ENCODE measurements at places on chromosomes 3 and 15.

GRCh38 chr15:60379525-60380274 lies 18.1 kb downstream of the ANXA2 start:
- DNase-seq, result no peak

DNA sequence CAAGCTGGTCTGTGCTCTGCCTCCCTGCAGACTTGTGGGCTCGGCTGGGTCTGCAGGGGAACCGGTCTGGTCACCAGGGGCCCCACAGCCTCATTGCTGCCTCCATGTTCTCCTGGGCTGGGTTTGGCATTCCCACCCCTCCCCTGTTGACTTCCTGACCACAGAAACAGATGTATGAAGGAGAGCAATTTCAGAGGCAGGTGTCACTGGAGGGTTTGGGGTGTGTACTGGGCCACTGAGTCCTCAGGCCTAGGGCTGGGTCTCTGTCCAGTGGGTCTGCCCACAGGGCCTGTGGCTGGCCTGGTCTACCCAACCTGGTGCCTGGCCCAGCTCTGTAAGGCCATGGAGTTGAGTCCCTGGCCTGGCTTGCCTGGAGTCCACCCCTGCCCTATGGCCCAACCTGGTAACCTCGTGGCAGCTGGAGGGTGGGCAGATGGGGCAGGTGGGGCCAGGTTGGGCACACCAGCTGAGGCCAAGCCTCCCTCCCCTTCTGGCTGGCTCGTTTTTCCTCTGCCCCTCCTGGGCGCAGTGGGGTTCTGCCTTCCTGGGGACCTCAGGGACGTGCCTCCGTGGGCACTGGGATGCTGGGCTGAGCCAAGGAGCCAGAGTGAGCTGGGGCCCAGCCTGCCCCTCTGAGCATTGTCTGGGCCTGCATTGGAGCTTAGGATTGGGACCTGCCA lies 20.8 kb downstream of the PLXNA1 start:
- no peak for DNase-seq

GRCh38 chr15:41695750-41696436 lies 35.7 kb downstream of the MGA start:
- DNase-seq, result no peak

- peak; percentile 71 for DNase-seq
Observed at GRCh38 chr3:43620831-43621655, 768 bp downstream of the ANO10 start.

DNA sequence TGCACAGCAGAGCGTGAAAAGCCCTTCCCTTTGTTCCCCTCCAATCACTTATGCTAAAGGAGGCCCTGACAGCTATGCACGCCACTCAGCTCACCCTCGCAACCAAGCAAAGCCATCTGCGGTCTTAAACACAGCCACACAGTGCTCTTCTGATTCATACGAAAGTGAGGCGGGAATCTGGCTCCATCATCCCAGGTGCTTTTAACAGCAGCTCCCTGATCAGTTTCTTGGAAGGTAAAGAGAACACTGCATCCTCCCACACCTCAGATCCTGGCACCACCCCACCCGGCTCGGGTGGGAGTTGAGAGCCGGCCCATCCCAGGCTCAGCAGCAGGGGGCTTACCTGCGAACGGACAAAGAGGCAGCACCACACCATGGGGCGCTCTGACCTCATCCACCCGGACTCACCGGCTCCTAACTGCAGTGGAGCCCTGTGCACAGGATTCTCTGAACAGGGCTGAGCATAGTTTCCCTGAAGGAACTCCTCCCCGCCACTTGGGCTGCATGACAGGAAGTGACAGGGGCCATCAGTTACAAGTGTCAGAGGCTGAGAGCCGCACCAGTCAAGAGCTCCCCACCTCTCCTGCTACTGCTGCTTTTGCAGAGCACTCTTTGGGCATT lies 114.3 kb upstream of the ARHGEF3 start:
- peak; percentile 69 for DNase-seq

DNA sequence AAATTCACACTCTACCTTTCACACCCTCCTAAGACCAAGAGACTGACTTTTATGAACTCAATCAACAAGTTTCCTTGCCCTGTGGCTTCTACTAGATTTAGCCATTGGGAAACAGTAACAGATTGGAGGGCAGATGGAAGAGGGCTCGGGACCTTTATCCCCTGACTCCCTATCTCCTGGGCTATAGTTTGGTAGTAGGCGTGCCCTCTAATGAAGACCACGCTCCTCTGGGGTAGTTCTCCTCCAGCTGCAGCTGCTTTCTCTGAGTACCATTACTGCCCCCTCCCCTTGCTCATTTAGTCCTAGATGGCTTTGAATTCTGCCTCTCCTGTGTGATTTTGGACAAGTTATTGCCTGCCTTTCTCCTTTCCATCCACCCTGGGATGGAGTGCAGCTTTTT lies 33.3 kb downstream of the FMN1 start:
- no peak for DNase-seq

GRCh38 chr3:105512061-105512460 lies 145.4 kb downstream of the ALCAM start:
- DNase-seq, result no peak

GRCh38 chr3:24650839-24651238 lies 156.2 kb upstream of the THRB start:
- DNase-seq, result no peak

DNA sequence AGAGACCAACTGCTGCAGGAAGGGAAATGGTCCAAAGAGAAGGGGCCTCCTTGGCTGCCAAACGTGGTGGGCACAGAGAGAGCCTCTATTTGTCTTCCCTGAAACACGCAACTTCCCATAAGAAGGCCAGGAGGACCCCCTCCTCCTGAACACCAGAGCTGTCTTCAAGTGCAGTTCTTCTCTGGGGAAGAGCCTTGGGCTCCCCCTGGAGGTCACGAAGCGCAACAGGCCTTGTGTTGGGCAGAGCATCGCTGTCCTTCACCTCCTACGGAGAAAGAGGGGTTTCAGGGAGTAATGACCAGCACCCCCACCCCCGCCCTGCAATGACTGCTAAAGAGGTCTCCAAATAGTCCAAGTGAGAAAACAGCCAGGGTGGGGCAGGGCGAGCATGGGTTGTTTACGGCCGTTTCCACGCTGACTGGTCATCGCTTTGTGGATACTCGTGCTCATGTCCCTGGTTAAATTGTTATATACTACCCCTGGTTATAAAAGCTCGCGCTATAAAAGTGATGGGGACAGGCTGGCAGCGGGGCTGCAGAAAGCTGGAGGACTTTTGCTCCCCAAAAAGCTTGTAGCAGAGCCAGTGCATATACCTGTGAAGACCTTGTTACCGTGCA lies 397.5 kb upstream of the ATP10A start:
- DNase-seq, result no peak

GRCh38 chr15:67981848-67982247 lies 72.3 kb upstream of the PIAS1 start:
- no peak for DNase-seq

- DNase-seq, result no peak
Observed at GRCh38 chr3:97009427-97010019, 195.1 kb downstream of the EPHA6 start.

DNA sequence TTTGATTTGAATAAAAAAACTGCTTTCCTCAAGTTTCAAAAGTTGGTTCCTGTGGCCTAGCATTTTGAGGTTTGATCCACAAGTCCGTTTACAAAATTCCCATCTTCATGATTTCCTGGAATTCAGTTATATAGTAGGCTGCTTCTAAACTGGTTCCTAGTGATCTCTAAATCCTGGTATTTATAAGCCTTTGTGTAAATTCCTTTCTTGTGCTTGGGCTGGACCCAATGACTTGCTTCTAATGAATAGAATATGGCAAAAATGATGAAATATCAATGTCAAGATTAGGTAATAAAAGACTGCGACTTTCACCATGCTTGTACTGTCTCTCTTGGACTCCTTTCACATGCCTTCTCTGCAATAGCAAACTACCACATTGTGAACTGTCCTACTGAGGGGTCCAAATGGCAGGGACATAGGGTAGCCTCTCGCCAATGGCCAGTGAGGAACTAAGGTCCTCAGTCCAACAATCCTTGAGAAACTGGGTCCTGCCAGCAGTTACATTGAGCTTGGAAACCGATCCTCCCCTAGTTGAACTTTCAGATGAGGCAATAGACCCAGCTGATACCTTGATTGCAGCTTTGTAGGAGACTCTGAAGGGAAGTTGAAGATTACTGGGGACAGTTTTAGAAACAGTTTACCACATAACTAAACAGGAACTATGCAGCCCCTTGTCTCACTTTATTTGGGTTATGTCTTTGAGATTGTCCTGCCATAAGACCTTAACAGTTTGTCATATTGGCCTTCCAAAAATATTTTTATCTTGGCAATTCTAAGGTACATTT lies 303.9 kb upstream of the TBC1D5 start:
- no peak for DNase-seq

GRCh38 chr3:152961323-152961722 lies 126.4 kb downstream of the P2RY1 start:
- no peak for DNase-seq

DNA sequence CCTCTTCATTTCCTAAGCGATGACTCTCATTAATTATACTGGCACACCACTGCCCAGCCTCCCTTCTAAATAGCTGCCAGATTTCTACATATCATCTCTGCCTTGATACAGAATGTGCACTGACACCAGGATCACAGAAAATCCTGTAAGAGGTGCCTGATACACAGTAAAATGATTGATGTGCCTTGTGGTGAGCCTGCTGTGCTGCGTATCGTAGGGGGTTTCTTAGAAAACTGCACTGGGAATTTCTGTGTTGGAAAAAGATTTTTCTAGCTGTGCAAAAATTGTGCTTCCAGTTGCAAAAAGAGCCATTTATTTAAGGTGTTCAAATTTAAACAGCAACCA lies 3.0 kb upstream of the PLCH1 start:
- no peak for DNase-seq

DNA sequence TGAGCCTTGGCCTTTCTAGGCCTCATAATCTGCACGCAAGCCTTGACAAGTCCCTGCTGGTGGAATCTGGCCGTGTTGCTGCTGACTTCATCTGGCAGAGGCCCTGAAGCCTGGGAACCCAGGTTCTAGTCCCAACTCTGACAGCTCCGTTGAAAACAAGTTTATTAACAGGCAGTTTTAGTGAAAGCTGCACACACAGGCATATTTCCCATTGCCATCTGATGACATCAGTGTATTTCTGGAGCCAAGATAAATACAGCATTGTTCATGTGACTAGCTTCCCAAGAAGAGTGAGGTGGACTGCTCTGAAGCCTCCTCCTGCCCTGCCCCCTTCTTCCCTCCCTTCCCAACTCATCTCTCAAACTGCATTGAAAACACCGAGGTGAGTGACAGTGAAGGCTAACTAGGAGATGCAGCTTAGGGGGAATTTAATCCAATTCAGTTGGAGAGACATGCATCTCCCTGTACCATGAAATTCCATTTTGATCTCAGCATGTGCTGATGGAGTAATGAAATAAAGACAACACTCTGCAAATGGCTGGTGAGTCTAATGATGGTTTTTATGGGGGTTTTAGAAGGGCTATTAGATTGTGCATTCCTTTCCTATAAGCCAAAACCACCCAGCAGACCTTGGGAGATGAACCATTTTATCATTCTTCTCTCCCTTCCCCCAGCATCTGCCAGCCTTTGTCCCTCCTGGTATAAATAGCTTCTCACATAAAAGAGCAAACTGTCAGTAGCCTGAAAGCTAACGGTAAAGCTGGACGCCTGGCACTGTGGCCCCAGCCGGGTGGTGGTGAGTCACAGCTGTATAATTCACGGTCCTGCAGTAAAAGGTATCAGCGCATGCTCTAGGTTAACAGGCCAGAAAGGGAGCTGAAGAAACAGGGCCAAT lies 38.0 kb downstream of the PRICKLE2 start:
- peak; percentile 77 for DNase-seq

- DNase-seq, result no peak
Observed at GRCh38 chr3:182671942-182672341, 121.4 kb upstream of the ATP11B start.

DNA sequence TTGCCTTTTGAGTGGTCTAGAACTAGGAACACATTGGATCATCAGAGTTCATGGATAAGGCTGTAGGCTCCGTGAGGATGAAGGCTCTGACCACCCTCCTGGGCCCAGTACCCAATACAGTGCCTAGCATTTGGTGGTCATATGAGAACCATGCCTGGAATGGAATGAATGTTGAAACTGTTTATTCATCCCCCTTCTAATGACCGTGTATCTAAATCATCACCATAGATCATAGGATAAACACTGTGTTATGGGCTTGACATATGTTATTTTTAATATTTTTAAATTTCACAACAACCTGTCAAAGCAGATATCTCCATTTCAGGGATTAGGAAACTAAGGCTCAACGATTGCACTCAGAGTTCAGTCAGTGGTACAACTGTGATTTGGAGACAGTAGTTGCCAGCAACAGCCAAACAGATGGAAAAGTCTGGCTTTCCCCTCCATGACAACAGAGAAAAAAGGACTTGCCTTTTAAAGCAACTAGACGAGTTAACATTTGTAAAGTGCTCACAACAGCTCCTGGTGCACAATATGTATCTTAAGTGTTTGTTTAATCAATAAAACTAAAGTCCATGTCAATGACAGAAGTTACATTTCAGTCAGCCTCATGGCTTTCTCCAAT lies 89.6 kb downstream of the TMEM266 start:
- DNase-seq, result no peak

- DNase-seq, result no peak
Observed at GRCh38 chr3:59150039-59150438, 100.2 kb upstream of the CFAP20DC start.

GRCh38 chr3:171936191-171936841 lies 93.2 kb downstream of the TMEM212 start:
- no peak for DNase-seq

DNA sequence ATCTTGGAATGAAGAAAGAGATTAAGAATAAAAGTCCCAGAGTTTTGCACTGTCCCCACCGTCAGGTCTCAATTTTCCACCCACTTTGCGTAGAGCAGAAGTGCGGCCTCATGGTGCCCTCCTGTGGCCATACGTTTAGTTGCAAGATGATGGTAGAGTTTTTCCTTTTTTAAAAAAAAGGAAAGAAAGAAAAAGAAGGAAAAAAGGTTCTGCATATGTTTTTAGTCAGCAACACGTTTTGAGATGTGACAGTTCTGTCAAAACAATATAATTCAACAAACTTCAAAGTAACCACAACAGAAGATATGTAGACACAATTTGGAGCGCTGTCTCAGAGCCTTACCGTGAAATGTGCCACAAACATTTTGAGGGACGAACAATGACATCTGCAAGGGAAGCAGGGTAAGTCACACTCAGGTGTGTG lies 24.6 kb downstream of the EBLN2 start:
- no peak for DNase-seq

- no peak for DNase-seq
Observed at GRCh38 chr3:101200461-101200860, 119.9 kb downstream of the IMPG2 start.

DNA sequence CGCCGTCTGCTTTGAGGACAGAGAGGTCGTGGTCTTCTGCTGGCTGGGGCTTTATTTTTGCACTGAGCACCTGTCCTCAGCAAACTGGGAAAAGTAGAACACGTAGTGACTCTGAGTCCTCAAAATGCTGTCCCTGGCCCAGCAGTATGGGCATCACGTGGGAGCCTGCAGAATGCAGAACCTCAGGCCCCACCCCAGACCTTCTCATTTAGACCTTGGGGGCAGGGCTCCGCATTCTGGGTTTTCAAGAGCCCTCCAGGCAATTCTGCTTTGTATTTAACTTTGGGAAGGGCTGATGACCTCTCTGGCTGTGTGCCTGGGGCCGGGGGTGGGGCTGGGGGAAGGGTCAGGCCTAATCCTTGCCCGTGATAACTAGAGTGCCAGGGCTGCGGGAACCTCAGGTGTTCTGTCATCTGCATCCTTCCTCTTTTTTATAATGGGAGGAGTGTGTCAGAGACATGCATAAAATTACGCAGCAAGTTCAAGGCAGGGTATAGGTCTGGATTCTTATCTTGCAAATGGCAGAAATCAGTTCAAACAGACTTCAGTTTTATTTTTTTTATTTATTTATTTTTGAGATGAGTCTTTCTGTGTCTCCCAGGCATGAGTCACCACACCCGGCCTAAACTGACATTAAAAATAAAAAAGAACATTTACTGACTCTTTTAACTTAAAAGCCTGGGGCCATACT lies 11.1 kb downstream of the SLC6A6 start:
- DNase-seq, result no peak
